Stimulated activated CD4-positive, alpha-beta T cell treated with anti-CD3 and anti-CD28 coated beads, Interleukin-4, amount 100 ng/mL, for 4 hours (primary cell): ENCODE measurements at places on chromosomes 13 and 19.

GRCh38 chr19:10678813-10679212, 22.4 kb upstream of the QTRT1 start:
- no peak for DNase-seq

- no peak for DNase-seq
These were observed 217.1 kb downstream of the ENOX1 start for GRCh38 chr13:43569658-43570057.

GRCh38 chr13:49951754-49952535, 15.8 kb upstream of the SPRYD7 start:
- no peak for DNase-seq

- no peak for DNase-seq
These were observed 11.1 kb downstream of the LMO7 start for GRCh38 chr13:75647126-75647784.

DNA sequence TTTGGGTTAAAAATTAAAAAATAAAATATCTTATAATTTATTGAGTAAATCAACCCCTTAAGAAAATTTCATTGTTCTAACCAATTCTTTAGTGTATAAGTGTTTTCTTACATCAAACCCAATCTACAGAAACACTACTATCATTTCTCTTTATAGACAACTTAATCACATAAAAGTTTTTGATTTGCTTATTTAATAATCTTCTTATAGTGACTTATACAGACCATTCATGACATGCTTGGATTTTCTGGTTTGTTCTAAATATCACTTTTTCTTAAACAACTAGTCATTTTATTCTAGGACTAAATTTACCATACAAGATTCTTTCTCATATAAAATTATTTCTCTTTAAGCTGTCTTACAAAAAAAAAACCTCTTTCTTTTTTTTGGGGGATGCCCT, 27.3 kb upstream of the ZSCAN5A start:
- no peak for DNase-seq

- DNase-seq: no peak
These were observed 390.4 kb upstream of the GPC6 start for GRCh38 chr13:92836171-92836570.

DNA sequence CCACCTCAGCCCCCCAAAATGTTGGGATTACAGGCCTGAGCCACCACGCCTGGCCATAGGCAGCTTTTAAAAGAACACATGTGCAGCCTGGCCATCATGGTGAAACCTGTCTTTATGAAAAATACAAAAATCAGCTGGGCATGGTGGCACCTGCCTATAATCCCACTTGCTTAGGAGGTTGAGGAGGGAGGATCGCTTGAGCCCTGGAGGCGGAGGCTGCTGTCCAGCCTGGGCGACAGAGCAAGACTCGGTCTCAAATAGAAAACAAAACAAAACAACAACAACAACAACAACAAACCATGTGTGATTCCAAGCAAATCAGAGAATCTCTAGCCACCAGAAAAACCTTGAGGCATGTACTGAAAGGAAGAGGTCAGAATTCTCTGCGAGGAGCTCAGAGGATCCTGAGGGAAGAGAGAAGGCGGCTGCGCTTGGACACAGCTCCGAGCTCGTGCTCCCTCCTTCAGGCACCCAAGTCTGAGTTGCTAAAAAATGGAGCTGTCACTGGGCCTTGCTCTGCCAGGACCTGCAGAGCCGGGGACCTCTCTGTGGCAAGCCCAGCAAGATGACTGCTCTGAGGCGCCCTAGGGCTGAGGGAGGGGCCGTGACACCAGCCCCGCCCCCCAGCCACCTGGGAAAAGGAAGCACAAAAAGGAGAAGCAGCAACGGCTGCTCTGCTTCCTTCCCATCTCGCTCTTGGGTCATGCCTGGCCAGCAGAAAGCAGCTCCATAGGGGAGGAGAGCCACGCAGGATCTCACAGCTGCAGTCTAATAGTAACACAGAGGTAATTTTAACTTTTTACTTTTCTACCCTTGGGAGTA, at the start of gene ARL11:
TSS of gene ARL11 (plus strand) at position 677 of the 822 bp plus-strand sequence. CDS start 1,941 bp downstream, outside the sequence.
- peak; percentile 45 for DNase-seq

- DNase-seq: no peak
These were observed 3.5 kb downstream of the USP12 start for GRCh38 chr13:27168086-27168485.

- no peak for DNase-seq
These were observed 880.4 kb downstream of the EFNB2 start for GRCh38 chr13:105655046-105655445.

- DNase-seq: peak; percentile 87
These were observed 744 bp upstream of the POU2F2 start for GRCh38 chr19:42132851-42133528.

DNA sequence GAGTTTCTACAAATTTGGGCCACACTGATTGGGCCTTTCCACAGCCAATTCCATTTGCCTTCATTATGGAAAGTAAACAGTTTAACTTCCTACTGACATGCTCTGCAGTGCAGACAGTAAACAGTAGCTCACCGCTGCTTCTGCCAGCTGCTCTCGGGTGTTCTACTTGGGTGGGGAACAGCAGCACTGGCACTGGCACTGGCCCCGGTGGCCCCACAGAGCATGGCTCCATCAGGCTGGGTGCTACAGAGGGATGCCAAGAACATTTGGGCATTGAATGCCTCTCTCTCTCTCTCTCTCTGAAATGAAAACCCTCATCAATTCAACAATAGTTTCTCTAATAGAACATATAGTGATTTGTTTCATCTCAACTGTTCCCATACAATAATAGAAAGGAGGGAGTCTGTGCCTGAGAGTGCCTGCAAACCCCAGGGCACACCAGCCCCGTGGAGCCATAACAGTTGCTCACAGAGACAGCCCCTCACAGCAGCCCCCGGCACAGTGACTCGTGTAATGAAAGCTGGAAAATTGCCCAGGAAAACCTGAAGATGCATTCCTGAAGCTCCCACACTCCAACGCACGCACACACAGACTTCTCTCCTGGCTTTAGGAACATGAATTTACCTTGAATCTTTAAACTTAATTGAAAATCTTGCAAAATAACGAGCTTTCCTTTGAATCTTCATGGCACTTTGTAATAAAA, 38.2 kb upstream of the GJB6 start:
- DNase-seq: no peak

- DNase-seq: peak; percentile 43
These were observed 371.3 kb downstream of the COG6 start for GRCh38 chr13:40026741-40027140.

DNA sequence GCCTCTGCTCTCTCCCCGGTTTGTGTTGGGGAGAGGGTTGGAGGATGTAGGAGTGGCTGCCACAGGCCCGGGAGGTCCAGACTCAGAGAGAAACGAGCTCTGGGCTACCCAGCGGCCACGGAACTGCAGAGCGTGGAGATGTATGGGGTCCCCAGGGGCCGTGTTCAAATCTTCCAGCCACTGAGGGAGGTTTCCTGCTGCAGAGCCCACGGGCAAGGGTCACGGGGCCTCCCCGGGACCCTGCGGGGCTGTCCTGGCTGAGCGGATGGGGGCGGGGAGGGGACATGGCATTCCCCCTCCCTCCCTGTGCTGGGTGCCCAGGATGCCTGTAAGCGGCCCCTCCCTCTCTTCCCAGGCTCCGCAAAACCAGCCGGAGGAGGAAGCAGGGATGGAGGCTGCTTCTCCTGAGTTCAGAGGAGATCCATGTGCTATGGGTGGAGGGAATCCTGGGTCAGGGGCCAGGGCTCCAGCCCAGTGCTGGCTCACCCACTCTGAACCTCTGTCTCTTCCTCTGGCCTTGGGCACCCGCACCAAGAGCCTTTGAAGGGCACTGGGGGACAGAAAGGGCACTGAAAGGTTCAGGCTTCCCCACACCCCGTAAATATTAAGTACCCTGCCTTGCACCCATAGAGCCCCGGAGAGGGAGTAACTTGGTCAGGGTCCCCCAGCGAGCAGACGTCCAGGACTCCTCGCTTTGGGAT, 22.6 kb downstream of the SMIM24 start:
- DNase-seq: no peak

GRCh38 chr19:51468545-51468920, 9.8 kb upstream of the CEACAM18 start:
- no peak for DNase-seq

- no peak for DNase-seq
These were observed 132.5 kb upstream of the ZNF91 start for GRCh38 chr19:23527797-23528196.

DNA sequence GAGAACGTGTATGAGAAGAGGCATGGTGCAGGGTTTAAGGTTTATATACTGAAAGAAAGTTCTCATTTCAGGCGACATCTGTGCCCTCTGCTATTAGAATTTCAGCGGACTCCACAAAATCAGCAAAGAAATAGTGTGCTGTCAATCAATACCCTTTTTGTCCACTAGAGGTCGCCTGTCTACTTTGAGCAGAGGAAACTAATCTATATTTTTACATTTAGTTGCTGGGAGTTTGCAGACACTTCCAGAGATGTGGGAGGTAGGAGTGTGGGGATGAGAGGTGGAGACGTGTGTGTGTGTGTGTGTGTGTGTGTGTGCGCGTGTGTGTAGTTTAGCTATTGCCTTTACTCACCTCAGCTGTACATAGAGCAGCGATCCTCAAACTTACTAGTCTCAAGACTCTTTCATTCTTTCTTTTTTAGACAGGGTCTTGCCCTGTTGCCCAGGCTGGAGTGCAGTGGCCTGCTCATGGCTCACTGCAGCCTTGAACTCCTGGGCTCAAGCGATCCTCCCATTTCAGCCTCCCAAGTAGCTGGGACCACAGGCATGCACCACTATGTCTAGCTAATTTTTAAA, 9.7 kb downstream of the INAFM1 start:
- no peak for DNase-seq

DNA sequence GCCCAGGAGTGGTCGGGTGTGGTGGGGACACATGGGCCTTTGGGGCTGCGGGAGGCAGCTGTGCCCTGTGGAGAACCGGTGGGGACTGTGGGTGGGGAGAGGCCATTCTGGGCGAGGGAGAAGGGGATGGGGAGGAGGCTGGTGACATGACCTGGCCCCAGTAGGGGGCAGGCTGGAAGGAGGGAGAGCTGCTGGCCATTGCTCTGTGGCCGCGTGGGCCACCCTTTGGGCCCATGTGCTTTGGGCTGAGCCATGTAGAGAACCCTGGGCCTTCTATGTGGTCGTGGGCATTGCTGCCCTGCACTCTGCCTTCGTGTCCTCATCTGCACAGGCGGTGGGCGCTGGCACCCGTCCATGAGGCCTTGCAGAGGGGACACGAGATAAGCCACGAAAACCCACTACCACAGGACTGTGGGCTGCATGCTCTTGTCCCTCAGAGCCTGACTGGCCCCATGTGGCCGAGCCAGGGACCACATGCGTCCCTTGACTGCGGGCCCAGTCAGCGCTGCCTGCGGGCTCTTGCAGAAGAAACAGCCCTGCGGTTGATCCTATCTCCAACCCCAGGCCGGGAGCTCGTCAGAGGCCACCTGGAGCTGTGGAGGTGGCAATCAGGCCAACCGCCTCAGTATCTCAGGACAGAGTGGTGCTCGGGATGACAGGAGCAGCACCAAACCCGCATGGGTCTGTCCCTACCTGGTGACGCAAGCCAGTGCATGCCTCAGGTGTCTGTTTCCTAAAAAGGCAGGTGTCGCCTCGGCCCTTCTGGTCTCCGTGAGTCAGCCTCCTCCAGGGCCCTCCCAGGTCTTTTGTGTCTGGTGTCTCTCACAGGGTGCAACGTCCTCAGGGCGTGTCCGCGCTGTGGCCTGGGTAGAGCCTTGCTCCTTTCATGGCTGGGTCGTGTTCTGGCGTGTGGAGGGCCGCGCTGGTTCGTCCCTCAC, 14.3 kb downstream of the FZR1 start:
- DNase-seq: no peak

- DNase-seq: no peak
These were observed 56.6 kb downstream of the MBNL2 start for GRCh38 chr13:97278435-97279411.

GRCh38 chr13:80121038-80121437, 219.9 kb downstream of the SPRY2 start:
- DNase-seq: no peak

GRCh38 chr13:67204764-67205163, 25.4 kb downstream of the PCDH9 start:
- DNase-seq: no peak

GRCh38 chr19:41700381-41701195, 7.8 kb upstream of the CEACAM5 start:
- DNase-seq: no peak

DNA sequence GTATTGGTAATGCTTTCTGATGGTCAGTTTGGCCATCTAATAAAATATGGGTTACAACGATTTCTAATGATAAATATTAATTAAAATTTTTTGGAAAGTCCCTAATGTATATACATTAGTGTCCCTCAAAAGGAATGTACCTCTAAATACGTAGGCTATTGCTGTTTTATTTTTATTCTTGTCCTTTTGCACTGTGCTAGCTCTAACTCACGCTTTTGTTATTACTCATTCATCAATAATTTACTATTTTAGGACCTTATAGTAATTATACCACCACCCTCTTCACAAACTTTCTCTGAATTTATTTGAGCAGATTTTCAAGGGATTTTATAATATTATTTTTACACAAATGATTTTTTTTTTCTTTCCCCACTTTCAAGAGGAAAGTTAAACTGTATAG, 795.9 kb upstream of the PCDH9 start:
- DNase-seq: no peak

GRCh38 chr19:29371251-29372090, 154.3 kb upstream of the VSTM2B start:
- DNase-seq: no peak

- DNase-seq: no peak
These were observed 3.0 kb downstream of the IRS2 start for GRCh38 chr13:109783447-109783814.

- no peak for DNase-seq
These were observed 341.3 kb downstream of the TEX29 start for GRCh38 chr13:111661776-111662175.

DNA sequence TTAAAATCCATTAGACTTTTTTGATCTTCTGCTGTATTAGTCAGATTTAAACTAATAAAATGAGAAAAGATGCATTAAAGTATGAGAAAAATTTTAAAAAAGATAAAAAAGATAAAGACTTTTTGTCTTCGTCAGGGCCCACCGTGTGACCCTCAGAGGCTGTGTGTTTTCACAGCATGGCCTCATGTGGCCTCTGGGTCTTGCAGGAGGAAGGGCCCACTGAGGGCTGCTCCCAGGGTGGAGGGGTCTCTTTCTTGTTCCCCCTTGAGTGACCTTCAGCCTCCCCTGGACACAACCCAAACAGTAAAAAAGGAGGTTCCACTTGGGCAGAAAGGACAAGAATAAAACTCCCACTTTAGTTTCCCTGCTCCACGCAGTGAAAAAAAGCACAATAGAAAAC, 57.1 kb upstream of the RANBP3 start:
- DNase-seq: no peak

- DNase-seq: no peak
These were observed 6.7 kb upstream of the ZNF548 start for GRCh38 chr19:57382806-57383488.

DNA sequence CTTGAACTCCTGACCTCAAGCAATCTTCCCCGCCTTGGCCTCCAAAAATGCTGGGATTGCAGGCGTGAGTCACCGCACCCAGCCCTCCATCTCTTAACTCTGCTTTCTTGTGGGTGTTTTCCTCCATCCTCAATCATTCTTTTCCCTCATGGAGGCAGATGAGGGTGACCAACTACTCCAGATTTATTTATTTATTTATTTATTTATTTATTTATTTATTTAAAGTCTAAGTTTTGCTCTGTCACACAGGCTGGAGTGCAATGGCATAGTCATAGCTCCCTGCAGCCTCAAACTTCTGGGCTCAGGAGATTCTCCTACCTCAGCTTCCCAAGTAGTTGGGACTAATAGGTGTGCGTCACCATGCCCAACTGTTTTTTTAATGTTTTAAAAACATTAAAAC, 14.9 kb downstream of the VAV1 start:
- no peak for DNase-seq

- no peak for DNase-seq
These were observed 8.1 kb upstream of the CHST8 start for GRCh38 chr19:33613620-33614000.
